ENCODE measurements at places on chromosomes 3 and 15. TPM values are rescaled to one million over a fixed set of nuclear protein-coding genes. Genes with fewer than 3 reads are reported as not detected.

SNX1 gene
- 57.0 TPM for total RNA-seq

STAC gene
- not detected for total RNA-seq

TXNRD3 gene
- total RNA-seq: 1.0 TPM

GRCh38 chr3:59327376-59327808, 277.6 kb upstream of the CFAP20DC start:
- DNase-seq: no peak

SAXO2 gene
- 14.9 TPM for total RNA-seq

DNA sequence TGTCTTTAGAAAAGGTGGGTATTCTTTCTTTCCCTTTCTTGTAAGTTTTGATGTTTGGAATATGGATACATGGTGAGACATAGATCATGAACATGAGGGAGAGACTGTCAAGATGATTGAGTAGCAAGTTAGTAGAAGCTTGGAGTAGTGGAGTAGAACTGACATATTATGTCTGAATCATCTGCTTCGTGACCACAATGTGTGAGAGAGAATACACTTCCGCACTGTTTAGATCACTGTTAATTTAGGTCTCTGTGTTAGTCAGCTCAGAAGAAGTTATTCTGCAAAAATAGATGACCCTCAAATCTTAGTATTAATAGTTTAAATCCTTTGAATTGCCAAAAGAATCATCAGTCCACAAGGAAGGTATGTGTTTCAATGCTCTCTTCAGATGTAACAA, 151.0 kb downstream of the OXSM start:
- DNase-seq: no peak

GRCh38 chr3:122533931-122534334, 19.2 kb upstream of the KPNA1 start:
- no peak for DNase-seq

GRCh38 chr3:186596568-186597287, 16.1 kb upstream of the AHSG start:
- no peak for DNase-seq

- no peak for DNase-seq
These were observed 87.1 kb downstream of the ADAMTS17 start for GRCh38 chr15:100254691-100255090.

GRCh38 chr3:30747771-30748281, 141.4 kb downstream of the TGFBR2 start:
- no peak for DNase-seq

DNA sequence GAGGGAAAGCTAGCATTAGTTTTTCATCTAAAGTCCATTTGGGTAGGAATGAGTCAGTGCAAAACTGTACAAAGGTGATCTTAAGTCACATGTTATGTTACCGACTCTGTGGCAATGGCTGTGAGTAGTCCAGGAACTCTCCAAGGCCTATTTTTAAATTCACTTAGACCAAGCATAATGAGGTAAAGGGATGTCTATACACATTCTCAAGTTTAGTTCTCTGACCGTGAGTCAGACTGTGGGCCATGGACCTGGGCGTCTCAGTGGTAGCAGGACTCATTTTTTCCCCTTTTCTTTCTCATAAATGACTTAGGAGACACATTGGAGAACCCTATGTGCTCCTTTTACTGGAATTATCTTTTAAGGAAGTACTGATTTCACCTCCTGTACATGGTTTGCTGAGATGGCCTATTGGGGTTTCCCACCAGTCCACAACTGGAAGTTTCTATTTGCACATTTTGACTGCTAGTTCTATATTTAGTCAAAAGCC, 488.7 kb upstream of the TPRG1 start:
- DNase-seq: no peak

MNS1 gene
- total RNA-seq: 0.20 TPM

TADA3 gene
- 14.7 TPM for total RNA-seq

DNA sequence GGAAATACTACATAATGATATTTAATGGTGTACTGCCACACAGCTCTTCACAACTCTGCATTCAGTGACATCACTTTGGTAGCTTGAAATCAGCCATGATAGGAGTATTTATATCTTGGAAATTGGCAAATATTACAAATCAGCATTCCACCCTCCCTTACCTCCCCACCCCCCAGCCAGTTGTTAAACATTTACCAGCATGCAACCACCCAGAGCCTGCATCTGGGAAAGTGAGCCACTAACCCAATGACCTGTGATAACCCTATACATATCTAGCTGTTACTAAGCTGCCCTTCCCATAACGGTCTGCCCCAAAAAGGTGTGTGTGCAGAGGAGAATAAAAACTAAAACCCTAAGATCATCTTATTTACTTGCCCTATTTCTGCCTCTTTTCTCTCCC, 44.6 kb upstream of the SATB1 start:
- DNase-seq: no peak

DNA sequence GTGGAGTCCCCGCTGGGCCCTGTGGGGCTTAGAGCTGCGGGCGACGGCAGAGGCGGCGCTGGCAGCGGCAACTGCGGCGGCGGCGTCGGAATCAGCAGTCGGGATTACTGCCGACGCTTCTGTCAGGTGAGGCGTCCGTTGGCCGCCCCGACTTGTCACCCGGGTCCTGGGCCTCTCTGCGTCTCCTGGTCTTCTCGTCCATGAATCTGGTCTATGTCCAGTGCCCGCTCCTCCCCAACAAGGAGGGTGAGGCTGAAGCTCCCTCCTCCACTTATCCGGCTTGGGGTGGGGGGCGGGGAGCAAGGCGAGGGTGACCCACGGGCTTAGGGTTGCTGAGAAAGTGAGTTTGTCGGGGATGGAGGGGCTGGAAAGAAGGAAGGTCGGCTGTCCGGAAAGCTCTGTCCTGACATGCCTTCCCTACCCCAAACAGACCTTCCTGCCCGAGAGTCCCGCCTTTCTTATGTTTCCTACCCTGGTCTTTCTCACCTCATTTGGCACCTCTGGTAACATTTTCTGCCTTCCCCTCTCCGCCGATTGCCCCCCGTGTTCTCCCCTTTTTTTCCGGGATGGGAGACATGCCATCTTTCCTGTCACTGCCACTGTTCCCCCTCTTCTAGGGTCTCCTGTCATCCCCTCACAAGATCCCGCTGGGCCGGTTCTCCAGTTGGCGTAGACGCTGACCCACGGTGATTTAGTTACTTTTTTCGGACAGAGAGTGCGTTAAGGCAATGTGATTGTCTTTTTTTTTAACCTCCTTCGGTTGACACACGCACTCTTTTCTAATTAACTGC, 520 bp downstream of the ZNF654 start:
- DNase-seq: peak; percentile 33

ARHGEF26 gene
- total RNA-seq: not detected

GRCh38 chr3:195450731-195451229, 8.0 kb upstream of the ACAP2 start:
- no peak for DNase-seq
